K562 (cell line): ENCODE measurements at places on chromosomes 5 and 9.

DNA sequence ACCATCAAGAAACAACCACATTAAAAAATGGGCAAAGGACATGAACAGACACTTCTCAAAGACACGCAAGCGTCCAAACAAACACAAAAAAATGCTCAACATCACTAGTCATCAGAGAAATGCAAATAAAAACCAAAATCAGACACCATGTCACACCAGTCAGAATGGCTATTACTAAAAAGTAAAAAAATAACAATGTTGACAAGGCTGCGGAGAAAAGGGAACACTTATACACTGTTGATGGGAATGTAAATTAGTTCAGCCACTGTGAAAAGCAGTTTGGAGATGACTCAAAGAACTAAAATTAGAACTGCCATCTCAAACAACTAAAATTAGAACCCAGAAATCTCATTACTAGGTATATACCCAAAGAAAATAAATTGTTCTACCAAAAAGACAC lies 80.4 kb downstream of the CAAP1 start:
- no peak for DNase-seq

DNA sequence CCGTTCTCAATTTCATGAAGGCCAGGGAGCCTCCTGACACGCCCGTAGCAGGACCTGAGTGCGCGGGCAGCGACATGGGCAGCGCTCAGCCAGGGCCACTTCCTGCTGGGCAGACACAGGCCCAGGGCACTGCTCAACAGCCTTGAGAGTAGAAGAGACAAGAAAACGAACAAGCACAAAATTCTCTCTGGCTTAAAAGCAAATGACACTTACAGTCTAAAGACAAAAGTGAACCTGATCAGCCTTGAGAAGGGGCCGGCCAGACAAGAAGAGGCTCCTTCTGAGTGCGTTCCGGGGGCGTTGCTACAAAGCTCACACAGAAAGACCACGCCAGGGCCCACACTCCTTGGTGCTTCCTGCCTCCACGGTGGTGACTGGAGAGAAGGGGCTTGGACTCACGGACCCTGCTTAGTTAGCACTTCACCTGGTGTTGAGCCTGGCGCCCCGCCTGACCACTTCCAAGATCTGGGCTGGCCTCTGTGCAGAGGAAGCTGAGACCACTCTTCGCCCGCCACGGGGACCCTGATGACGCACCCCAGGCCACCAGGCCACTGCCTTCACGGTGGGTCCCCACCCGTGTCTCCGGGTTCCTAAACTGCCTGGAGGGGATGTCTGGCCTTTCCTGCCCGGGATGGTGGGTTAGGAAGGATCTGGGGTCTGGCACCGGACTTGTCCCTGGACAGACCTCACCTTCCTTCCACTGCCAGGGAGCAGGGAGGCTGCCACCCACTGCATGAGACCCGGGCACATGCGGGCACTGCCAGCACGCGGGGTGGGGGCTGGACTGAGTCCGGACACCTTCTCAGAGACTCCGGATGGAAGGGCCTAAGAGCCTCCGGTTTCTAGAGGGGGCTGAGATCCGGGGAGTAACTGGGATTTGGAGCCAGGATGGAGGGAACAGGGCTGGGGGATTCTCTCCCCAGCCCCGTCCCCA lies 1.3 kb downstream of the SLC12A7 start:
- DNase-seq: no peak

GRCh38 chr9:87517732-87518131 lies 20.1 kb downstream of the DAPK1 start:
- DNase-seq: no peak

DNA sequence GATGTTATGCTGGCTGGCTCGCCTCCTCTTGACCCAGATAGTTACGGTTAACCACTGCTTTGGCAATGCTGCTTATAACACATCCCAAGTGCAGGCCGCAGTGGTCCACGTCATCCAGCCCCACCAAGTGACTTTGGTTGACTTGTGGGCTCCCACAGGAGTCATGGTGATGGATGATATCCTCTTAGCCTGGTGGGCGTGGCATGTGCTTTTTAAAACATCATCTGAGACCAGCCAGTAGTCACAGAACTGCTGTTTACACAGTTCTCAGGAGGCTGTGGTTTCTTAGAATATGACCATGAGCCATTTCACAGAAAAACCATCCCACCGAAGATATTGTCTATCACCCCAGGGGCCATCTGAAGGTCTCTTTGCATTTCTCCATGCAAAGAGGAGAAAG lies 216.9 kb downstream of the SH3GL2 start:
- DNase-seq: peak; percentile 4

DNA sequence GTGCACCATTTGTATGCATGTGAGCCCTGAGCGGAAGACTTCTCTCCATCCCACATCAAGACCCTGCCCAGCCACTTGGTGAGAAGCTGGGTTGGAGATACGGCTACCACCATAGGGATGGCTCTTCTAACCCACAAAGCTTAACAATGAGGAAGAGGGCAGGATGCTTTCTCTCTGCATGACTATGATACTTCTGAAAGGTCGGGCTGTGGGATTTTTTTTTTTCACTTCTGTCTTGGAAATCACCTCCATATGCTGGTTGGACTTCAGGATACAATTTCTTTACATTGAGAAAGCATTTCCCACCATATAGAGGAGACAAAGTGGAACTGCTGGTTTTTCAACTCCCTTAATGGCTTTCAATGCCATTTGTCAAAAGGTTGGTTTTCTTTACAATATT lies 30.5 kb downstream of the ZNF366 start:
- DNase-seq: no peak

GRCh38 chr9:35912791-35913400 lies 3.6 kb downstream of the SPAAR start:
- DNase-seq: no peak

GRCh38 chr5:68086857-68087256 lies 128.7 kb upstream of the PIK3R1 start:
- DNase-seq: no peak

GRCh38 chr9:129340427-129341170 lies 162.5 kb upstream of the IER5L start:
- no peak for DNase-seq

DNA sequence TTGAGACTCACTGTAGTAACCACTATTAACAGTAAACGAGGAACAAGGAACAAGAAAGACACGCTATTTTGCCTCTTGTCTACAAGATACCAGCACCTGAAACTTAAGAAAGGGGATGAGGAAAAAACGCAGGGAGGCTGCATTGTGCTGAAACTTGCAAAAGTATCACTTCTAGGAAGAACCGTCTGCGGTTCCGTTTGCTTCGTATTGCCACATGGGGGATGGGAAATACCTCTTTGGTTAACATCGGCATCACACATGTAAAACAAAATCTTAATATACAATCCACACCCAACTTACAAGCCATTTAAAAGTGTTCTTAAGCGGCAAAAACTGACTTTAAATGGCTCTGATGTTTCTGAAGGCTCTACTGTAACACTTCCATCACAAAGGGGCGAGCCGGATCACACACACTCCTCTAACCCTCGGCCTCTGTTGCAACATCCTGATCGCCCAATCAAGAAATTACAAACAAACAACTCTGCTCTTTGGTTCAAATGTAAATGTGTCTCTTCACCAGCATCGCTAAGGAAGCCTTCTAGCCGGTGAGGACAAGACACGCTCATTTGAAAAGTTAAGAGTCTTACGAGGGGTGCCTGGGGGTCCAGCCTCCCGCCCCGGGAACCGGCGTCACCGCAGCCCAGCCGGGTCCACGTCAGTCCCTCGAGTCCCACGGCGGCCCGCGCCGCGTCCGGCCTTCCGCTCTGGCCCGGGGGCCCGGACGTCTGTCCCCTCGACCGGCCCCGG lies 621 bp downstream of the SEC16A start:
- no peak for DNase-seq

DNA sequence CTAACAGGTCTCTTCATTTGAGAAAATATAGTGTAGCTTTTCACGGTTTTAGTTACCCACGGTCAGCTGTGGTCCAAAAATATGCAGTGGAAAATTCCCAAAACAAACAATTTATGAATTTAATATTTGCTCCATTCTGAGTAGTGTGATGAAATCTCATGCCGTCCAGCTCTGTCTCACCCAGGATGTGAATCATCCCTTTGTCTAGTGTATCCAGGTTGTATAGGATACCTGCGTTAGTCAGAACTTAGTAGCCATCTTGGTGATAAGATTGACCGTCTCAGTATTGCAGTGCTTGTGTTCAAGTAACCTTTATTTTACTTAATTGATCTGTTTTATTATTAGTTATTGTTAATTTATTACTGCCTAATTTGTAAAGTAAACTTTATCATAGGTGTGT lies 41.1 kb downstream of the NDUFS4 start:
- no peak for DNase-seq

DNA sequence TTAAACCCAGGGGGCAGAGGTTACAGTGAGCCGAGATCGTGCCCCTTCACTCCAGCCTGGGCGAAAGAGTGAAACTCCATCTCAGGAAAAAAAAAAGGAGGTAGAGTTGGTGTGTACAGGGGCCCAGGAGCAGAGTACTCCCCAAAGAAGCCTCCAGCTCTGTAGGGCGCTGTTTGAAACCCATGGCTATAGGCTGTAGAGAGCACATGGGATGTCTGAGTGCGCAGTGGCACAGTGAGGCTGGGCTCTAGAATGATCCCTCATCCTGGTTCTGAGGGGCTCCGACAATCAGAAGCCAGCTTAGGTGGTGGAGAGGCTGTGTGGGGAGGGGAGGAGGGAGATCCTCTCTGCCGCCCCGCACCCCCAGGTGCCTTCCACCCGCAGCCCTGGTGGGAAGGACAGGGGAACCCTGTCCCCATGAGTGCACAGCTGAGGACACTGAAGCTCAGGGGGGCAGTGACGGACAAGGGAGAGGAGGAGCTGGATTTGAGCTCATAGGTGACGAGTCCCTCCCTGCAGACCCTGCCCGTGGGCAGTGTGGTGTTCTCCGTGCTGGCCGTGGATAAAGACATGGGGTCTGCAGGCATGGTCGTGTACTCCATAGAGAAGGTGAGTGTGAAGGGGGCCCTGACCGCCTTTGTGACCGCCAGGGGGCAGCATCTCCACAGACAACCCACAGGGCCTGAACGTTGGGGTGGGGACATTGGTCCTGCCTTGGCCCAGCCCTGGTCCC lies 24.6 kb downstream of the CDHR2 start:
- DNase-seq: peak; percentile 87

DNA sequence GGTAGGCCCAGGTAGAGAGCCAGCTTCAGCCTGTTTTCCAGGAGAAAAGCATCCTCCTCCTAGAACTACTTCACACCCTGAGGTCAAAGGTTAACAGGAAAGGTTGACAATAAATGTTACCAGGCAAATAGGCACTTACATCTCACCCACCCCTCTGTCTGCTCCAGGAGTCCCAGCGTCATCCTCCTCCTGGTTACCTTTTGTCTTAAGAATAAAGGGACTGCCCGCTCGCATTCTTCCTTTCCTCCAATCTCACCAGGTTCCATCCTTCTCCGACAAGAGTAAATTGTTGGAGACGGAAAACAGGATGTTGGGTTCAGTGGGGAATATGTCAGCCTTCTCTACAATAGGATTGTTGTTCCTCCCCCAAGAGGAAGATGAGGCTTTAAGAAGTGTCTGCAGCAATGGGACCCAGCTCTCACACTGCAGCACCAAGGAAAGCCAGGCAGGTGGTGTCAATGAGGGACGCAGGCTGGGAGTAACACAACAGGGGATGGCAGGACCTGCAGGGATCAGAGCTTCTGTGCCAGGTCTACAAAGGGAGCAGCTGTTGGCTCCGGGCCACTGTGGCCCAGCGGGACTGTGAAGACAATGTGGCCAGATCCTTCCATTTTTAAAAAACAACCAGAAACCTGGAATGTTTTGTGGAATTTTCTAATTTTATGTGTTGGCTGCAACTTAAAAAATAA lies 29.0 kb downstream of the FAT2 start:
- DNase-seq: no peak

- no peak for DNase-seq
These were observed 258.5 kb downstream of the BNC2 start for GRCh38 chr9:16611983-16612382.

DNA sequence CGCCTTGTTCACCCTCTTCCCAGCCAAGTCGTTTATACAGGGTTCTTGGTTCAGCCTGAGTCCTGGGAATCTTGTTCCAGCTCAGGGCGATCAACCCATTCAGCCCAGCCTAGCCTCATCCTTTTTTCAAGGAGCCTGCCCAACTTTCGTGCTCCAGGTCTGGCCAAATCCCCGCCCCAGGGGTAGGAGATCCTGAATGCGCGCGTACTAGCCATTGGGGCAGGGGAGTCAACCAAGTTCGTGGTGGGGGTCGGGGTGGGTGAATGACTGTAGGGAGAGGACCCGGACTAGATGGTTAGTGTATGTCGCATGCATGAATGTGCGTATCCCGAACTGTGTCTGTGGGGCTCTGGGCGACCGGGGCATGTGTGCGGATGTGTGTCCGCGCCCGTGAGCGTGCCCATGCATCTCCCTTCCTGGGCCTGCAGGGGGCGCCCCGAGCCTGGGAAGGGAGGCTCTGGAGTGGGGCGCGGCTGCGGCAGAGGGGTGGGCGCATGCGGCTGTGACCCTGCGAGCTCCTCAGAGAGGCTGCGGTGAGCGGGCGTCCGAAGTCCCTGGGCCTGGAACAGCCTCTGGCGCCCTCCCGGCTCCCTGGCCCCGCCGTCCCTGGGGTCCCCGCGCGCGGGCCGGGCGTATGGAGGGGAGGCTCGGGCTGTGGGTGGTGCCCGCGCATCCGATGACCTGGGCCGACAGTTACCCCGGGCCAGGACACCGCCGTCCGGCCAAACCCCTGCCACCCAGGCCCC lies 8.7 kb downstream of the CCL21 start:
- peak; percentile 79 for DNase-seq

DNA sequence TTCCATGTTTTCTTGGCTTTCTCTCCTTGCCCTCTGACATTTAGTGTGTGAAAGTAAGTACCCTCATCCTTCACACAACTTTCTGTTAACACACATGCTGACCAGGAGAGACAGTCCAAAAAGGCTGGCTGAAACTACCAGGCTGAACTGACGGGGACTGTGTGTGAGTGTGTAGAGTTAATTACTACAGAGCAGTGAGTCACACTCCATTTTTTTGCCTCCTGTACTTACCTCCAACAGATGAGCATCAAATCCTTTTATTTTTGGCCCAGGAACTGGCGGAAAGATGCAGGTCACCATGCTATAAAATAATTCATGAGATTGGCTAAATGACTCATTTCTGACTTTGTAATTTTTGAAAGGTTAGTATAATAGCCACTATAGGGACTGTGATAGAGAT lies 20.2 kb upstream of the AGXT2 start:
- DNase-seq: no peak

DNA sequence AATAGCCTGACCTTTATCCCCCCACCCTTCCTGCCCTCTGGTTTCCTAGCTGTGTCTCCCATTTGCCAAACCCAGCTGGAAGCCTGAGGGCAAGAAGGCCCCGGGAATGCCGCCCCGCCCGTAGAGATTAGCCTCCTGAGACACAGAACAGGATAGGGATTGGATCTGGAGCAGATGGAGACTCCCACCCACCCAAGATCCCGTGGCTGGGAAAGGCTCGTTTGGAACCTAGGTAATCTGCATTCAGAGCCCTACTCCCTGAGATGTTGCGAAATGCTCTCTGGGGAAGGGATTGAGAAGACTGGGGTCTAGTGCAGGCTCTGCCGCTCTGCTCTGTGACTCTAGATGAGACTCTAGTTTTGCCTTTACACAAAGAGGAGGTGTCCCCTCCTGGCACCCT lies 10.9 kb downstream of the AQP3 start:
- DNase-seq: no peak

GRCh38 chr5:50888751-50889150 lies 222.3 kb downstream of the PARP8 start:
- DNase-seq: no peak
